ENCODE measurements at places on chromosomes 1 and 21.

DNA sequence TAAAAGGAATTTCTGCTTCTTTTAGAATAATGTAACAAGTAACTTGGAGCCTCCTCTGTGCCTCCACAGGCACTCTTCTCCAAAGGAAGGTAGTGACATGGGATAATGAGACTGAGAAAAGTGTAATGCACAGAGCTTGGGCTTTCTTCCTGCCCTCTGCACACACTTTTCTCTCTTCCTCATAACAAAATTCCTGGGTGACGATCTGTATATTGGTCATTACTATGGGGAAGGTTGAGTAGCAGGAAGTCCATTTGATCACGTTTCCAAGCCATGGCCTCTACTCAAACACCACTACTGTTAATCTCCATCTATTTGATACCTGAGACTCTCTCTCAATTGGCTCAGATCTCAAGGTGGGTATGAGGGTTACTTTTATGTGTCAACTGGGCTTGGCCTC is 113.9 kb downstream of the GRIK1 start:
- no peak for DNase-seq

- DNase-seq, result no peak
Measured at GRCh38 chr1:59225594-59226316, 71.1 kb upstream of the FGGY start.

DNA sequence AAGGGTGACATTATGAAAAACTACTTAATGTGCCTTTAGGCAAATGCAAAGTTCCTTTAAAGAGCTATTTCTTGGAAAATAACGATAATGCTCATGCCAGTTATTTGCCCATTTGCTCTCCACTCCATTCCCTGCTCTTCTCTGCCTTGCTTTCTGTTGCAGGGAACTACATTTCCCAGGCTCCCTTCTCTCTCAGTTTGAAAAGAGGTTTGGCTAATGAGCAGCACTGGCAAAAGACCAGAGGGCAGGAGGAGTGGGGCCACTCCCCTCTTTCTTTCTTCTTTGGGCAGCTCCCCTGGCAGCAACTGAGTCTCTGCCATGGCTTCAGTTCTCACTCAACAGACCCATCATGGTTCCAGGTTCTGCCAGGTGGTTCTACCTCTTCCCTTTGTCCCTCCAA is 130.5 kb downstream of the RWDD3 start:
- DNase-seq, result no peak

GRCh38 chr1:157496121-157496526 is 56.2 kb downstream of the FCRL5 start:
- peak; percentile 35 for DNase-seq

DNA sequence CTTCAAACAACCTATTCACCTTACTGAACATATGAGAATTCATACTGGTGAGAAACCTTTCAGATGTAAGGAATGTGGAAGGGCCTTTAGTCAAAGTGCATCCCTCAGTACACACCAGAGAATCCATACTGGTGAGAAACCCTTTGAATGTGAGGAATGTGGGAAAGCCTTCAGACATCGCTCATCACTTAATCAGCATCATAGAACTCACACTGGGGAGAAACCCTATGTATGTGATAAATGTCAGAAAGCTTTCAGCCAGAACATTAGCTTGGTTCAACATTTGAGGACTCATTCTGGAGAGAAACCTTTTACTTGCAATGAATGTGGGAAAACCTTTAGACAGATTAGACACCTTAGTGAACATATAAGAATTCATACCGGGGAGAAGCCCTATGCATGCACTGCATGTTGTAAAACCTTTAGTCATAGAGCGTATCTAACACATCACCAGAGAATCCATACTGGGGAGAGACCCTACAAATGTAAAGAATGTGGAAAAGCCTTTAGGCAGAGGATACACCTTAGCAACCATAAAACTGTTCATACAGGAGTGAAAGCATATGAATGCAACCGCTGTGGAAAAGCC is 13.2 kb upstream of the EXO5 start:
- no peak for DNase-seq

DNA sequence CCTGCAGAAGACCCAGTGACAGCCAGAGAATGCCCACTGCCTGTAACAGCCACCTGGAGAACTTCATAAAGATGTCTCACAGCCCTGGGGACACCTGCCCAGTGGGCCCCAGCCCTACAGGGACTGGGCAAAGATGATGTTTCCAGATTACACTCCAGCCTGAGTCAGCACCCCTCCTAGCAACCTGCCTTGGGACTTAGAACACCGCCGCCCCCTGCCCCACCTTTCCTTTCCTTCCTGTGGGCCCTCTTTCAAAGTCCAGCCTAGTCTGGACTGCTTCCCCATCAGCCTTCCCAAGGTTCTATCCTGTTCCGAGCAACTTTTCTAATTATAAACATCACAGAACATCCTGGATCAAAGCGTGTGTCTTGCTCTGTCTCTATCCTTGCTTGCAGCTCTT is 14.7 kb upstream of the PINK1 start:
- DNase-seq, result no peak

- DNase-seq, result peak; percentile 84
Measured at GRCh38 chr1:161119092-161119903, 1.4 kb downstream of the NIT1 start.

Measured in fibroblast of villous mesenchyme (primary cell).